Naive thymus-derived CD4-positive, alpha-beta T cell (primary cell): ENCODE measurements at places on chromosomes 4 and X. TPM values are rescaled to one million over a fixed set of nuclear protein-coding genes. Genes with fewer than 3 reads are reported as not detected.
A peak's percentile ranks its signal among the peaks of the same experiment; 100 is the strongest.

The CCSER1 gene
- polyA plus RNA-seq, result not detected

The GRPR gene
- not detected for polyA plus RNA-seq

The PASD1 gene
- polyA plus RNA-seq, result not detected

The PTCHD1 gene
- not detected for polyA plus RNA-seq

The CXCL11 gene
- polyA plus RNA-seq, result not detected

The BTK gene
- 0.06 TPM for polyA plus RNA-seq

The MTTP gene
- polyA plus RNA-seq, result not detected

The CHST7 gene
- polyA plus RNA-seq, result 3.1 TPM

The TACR3 gene
- not detected for polyA plus RNA-seq

The BEND2 gene
- polyA plus RNA-seq, result not detected

The MMRN1 gene
- polyA plus RNA-seq, result 0.73 TPM

DNA sequence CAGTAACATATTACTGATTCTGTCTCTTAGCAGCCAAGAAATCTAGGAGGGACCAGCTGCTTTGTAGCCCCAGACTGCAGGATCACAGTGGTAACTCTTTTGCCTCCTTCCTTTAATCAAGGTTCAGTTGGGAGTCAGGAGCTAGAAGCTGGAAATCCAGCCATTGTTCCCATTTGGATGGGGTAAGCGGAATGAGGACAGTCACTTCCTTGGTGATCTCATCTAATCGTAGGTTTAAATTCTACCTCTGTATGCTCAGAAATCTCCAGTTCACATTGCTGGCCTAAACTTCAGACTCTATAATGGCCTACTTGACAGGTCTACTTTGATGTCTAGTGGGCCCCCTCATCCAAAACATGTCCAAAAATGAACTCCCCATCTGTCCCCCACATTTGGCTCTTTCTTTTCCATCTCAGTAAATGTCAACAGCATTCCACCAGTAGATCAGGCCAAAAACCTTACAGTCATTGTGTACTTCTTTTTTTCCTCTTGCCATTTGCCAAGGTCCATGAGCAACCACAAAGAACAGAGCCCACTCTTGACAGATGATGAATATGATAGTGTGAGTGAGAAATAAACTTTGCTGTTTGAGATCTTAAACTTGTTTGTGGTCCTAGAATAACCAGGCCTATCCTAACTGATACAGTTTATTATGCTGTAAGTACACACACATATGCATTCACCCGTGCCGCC lies 40.1 kb downstream of the WWC2 start:
- no peak overlapping the region for H3K27ac ChIP-seq
- no peaks in the 10 kb centered on the region for H3K4me1 ChIP-seq
- no peak overlapping the region for H3K4me3 ChIP-seq
- no peaks in the 10 kb centered on the region for H3K36me3 ChIP-seq

DNA sequence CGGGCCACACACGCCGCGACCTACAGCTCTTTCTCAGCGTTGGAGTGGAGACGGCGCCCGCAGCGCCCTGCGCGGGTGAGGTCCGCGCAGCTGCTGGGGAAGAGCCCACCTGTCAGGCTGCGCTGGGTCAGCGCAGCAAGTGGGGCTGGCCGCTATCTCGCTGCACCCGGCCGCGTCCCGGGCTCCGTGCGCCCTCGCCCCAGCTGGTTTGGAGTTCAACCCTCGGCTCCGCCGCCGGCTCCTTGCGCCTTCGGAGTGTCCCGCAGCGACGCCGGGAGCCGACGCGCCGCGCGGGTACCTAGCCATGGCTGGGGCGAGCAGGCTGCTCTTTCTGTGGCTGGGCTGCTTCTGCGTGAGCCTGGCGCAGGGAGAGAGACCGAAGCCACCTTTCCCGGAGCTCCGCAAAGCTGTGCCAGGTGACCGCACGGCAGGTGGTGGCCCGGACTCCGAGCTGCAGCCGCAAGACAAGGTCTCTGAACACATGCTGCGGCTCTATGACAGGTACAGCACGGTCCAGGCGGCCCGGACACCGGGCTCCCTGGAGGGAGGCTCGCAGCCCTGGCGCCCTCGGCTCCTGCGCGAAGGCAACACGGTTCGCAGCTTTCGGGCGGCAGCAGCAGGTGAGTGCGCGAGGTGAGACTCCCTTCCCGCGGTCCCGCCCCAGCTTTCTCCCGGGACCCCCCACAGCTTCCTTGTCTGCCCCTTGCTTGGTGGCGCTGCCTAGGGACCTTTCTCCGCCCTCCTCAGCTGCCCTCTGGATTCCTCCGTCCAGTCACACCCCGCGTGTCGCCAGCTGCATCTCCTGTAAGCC lies 678 bp downstream of the BMP3 start:
- no peak for DNase-seq
- no peaks in the 10 kb centered on the region for H3K27me3 ChIP-seq
- no peaks in the 10 kb centered on the region for H3K4me1 ChIP-seq
- H3K27ac ChIP-seq, result no peak overlapping the region
- H3K4me3 ChIP-seq, result no peak overlapping the region

GRCh38 chr4:102593147-102593546 lies 92.0 kb downstream of the NFKB1 start:
- H3K27ac ChIP-seq, result no peak overlapping the region
- no peaks in the 10 kb centered on the region for H3K27me3 ChIP-seq
- H3K36me3 ChIP-seq, result peaks cover 45% of the 10 kb centered on the region
- no peak for DNase-seq

- H3K27ac ChIP-seq, result peak overlapping the region; percentile 62
- DNase-seq, result no peak
- H3K4me1 ChIP-seq, result peaks cover 43% of the 10 kb centered on the region
- H3K4me3 ChIP-seq, result no peak overlapping the region
Observed at GRCh38 chrX:136585960-136586359, 53.9 kb downstream of the VGLL1 start.

DNA sequence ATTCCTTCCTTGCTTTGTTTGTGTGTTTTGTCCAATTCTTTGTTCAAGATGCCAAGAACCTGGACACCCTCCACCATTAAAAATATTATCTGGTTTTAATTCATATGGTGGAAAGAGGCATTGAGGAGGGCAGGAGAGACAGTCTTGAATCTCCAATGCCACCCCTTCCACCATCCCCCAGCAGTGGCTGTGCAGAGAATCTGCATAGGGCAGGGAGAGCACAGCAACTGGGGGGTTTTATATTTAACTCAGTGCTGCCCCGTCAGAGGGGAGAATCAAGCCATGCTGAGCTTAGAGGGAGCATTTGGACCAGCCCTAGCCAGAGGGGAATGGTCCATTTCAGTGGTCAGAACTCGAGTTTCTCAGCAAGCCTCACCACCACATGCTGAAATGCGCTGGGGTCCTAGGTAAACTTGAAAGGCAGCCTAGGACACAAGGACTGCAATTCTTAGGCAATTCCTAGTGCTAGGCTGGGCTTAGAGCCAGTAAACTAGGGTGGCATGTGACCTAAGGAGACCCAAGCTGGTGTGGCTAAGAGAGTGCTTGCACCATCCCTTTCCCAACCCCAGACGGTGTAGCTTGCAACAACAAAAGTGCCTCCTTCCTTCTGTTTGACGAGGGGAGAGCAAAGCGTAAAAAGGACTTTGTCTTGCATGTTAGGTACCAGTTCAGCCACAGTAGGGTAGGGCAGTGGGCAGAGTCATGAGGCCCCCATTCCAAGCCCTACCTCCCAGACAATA lies 34.2 kb downstream of the CCDC158 start:
- no peak overlapping the region for H3K27ac ChIP-seq
- no peak overlapping the region for H3K4me3 ChIP-seq
- H3K27me3 ChIP-seq, result no peaks in the 10 kb centered on the region
- no peaks in the 10 kb centered on the region for H3K36me3 ChIP-seq

DNA sequence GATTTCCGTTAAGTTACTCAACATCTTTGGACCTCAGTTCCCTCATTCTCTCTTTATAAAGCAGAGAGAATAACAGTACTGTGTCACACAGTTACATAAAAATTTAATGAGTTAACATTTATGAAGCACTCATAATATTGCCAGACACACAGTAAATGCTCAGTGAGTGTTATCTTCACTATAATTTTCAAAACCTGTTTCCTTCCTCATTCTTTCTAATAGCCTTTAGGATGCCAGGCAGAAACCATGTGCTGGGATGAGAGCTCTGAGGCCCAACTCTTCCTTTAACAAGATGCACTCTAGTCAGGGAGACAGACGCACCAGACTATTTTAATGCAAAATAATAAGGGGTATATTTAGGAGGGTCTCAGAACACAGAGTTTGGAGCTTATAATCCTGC lies 208.2 kb downstream of the STK32B start:
- H3K27ac ChIP-seq, result no peak overlapping the region
- no peaks in the 10 kb centered on the region for H3K27me3 ChIP-seq
- H3K36me3 ChIP-seq, result no peaks in the 10 kb centered on the region
- H3K4me1 ChIP-seq, result no peaks in the 10 kb centered on the region

DNA sequence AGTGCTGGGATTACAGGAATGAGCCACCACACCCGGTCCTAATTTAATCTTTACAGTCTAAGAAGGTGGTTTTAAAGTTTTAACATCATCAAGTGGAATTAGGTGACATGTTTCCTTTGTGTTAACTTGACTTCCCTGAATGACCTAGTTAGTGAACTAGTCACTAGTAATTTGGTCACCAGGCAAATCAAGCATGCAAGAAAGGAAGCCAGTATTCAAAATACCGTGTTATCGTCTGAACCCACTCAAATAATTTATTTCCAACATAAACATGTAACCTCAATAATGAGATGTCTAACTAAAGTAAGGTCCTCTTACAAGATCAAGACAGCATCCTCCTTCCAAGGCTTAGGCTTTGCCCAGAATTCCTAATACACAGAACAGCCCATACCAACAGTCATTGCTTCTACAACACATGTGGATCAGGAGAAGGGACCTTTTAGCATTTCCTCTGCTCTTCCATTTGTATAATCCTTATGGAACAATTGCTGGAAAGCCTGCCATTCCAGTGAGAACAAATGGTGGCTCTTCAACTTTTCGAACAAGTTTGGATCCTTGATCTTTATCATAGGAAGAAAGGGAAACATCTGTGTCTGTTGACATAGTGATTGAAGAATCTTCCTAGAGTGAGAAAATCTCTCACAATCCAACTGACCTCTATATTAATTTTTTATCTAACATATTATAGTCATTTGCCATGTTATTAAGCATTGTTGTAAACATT lies 97.2 kb downstream of the ANXA3 start:
- H3K4me1 ChIP-seq, result no peaks in the 10 kb centered on the region
- no peaks in the 10 kb centered on the region for H3K27me3 ChIP-seq
- no peak for DNase-seq

DNA sequence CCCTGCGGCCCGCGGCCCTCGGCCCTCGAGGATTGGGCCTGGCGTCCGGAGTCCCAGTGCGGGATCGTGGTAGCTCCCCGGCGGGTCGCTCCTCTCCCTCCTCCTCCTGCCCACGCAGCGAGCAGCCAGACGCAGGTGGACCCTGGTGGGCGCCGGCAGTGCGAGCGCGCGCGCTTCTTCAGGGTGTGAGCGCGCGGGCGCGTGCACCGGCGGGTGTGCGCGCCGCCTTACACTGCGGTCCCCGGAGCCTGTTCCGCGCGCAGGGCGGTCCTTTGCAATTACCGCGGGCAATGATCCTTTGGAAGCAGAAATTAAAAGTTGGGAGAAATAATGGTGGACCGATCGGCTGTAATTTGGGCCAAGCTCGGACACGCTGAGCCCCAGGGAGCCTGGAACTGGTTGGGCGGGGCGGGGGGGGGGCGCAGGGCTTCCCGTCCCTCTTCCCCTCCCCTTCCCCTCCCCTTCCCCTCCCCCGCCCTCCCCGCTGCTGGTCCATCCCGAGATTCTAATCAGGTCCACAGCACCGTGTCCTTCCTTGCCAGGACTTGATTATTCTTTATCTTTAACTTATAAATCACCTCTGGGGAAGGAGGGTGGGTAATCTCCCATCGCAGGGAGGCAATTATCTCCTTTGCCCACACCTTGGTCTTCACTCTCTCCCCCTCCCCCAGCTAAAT lies 1.6 kb upstream of the NKX1-1 start:
- H3K27ac ChIP-seq, result no peak overlapping the region
- no peaks in the 10 kb centered on the region for H3K36me3 ChIP-seq
- H3K4me1 ChIP-seq, result no peaks in the 10 kb centered on the region
- DNase-seq, result no peak
- no peaks in the 10 kb centered on the region for H3K27me3 ChIP-seq

- no peak for DNase-seq
- no peaks in the 10 kb centered on the region for H3K4me1 ChIP-seq
- H3K4me3 ChIP-seq, result no peak overlapping the region
- H3K27me3 ChIP-seq, result no peaks in the 10 kb centered on the region
Observed at GRCh38 chr4:145539671-145540070, 58.0 kb downstream of the SMAD1 start.

- H3K4me3 ChIP-seq, result no peak overlapping the region
- H3K27me3 ChIP-seq, result no peaks in the 10 kb centered on the region
- no peak for DNase-seq
- no peaks in the 10 kb centered on the region for H3K36me3 ChIP-seq
- H3K27ac ChIP-seq, result no peak overlapping the region
Observed at GRCh38 chrX:28127662-28128061, 146.4 kb upstream of the DCAF8L1 start.

DNA sequence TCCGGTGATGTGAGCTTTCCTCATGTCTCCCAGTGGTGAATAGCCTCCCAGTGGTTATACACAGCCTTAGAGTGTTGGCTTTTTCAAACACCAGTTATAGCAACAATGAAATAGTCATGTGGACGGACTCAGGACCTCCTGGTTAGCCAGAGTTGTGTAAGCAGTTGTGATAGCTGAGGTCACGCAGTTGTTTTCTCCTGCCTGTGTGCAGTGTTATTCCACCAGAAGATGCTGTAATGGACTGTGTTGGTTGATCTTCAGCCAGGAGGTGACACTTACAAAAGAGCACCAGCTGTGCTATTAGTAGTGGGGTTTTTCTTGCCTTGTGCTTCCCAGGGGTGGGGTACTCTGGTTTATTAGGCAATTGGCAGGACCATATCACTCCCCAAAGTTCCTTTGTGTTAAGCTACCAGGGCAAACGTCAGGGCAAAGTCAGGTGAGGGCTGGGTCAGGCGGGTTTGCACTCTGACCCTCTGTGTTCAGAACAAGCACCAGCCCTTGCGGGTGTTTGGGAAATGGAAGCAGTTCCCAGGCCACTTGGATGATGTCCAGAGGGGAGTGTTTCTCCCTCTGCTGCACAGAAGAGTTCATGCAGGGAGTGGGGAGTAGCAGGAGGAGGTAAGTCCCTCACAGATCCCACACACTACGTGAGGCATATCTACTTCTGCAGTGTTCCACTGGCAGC lies 252.6 kb downstream of the TMEM47 start:
- H3K4me3 ChIP-seq, result no peak overlapping the region
- H3K27ac ChIP-seq, result no peak overlapping the region
- no peaks in the 10 kb centered on the region for H3K4me1 ChIP-seq
- no peaks in the 10 kb centered on the region for H3K36me3 ChIP-seq

DNA sequence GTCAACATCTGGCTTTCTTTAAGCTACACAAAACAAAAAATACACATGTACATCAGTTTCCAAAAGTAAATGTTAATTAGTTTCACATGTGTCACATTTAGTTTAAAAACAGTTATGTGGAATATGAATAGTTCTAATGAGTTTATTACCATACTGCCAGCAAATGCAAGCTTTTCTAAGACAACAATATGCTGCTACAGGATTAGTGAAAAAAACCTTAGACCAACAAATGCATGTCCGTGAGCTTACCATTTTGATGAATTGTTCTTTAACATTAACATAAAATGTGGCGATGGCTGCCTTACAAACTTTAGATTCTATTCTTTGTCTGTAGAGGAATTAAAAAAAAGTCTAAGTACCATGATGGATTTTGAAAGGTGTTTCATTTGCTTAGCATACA lies 31.8 kb downstream of the CENPU start:
- H3K27ac ChIP-seq, result no peak overlapping the region
- H3K4me1 ChIP-seq, result no peaks in the 10 kb centered on the region
- no peak for DNase-seq
- H3K36me3 ChIP-seq, result no peaks in the 10 kb centered on the region

GRCh38 chr4:153137159-153137558 lies 67.1 kb upstream of the TRIM2 start:
- H3K36me3 ChIP-seq, result no peaks in the 10 kb centered on the region
- no peaks in the 10 kb centered on the region for H3K27me3 ChIP-seq
- no peak overlapping the region for H3K27ac ChIP-seq
- no peaks in the 10 kb centered on the region for H3K4me1 ChIP-seq
- no peak for DNase-seq
- no peak overlapping the region for H3K4me3 ChIP-seq
